Stimulated activated CD4-positive, alpha-beta T cell treated with anti-CD3 and anti-CD28 coated beads, TNF-alpha, amount 100 ng/mL, for 48 hours (primary cell): ENCODE measurements at places on chromosomes 16 and 17.

- DNase-seq = no peak
Measured at GRCh38 chr17:33330877-33331276, 37.8 kb upstream of the ASIC2 start.

- no peak for DNase-seq
Measured at GRCh38 chr17:64750891-64751677, 89.0 kb upstream of the SMURF2 start.

DNA sequence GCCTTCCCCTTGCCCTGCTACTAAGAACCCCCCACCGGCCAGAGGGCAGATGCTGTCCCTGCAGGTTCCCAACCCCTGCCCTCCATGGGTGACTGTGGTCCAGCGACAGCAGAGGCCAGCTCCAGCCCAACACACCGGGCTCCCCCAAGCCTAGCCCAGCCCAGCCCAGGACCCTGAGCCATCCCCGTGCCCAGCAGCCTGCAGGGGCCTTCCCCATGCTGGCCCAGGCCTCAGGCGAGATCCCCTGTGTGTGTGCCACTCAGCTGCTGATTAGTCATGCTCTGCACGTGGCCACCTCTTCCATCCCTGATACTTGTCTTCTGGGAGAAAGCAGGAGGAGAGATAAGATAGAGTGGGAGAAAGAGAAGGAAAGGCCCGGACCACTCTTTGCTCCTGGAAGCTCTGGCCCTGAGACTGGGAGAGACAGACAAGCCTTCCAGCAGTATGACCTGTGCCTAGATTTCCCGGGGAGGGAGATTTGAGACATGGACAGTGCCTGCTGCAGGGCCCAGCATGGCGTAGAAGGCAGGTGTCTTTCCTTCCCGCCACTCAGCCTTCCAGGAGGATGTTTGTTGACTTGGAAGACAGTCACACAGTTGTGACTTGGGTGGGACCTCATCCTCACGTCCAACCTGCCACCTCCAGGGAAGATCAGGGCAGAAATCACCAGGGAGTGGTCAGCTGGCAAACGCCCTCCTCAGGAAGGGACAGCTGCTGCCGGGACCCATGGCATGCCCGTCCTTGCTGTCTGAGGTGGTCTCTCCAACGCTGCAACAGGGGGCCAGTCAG is 41.3 kb upstream of the RASD1 start:
- DNase-seq = no peak

DNA sequence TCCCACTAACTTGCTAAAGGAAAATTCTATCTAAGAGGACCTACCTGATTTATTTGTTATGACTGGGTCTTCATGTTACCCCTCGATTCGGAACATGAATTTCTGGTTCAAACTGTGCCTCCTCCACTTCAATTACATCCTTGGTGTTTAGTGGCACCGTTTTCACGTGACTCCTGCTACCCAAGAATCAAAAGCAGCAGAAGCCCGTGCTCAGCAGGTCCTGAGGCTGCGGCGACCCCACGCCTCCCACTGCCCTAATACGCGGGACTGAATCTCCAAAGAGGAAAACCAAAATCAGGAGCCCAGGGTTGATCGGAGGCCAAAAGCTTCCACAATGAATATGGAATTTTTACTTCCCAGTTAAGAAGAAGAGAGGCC is 94.0 kb upstream of the METRNL start:
- DNase-seq = no peak

- DNase-seq = no peak
Measured at GRCh38 chr16:89922477-89922883, 662 bp upstream of the TUBB3 start.

DNA sequence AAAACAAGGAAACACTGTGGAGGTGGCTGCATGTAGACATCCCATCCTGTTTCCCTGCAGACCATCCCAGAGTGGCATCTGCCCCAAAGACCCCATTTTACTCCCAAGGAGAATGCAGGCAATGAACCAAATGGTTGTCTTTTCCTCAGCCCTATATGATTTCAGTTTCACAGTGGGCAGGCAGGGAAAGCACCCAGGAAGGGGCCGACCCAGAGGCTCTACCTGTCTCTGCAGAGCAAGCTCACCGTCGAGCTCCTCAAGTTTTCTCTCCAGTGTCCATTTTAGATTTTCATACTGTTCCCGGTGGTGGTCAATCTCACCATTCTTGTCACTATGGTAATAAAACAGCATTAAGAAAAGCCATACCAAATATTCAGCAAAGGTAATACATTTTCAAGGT is 14.6 kb downstream of the CCDC57 start:
- DNase-seq = no peak

- DNase-seq = no peak
Measured at GRCh38 chr17:40251576-40251975, 32.5 kb downstream of the WIPF2 start.

- DNase-seq = no peak
Measured at GRCh38 chr17:47188271-47188875, 722 bp downstream of the CDC27 start.

GRCh38 chr17:81902653-81903414 is 796 bp downstream of the NPB start:
- DNase-seq = no peak

DNA sequence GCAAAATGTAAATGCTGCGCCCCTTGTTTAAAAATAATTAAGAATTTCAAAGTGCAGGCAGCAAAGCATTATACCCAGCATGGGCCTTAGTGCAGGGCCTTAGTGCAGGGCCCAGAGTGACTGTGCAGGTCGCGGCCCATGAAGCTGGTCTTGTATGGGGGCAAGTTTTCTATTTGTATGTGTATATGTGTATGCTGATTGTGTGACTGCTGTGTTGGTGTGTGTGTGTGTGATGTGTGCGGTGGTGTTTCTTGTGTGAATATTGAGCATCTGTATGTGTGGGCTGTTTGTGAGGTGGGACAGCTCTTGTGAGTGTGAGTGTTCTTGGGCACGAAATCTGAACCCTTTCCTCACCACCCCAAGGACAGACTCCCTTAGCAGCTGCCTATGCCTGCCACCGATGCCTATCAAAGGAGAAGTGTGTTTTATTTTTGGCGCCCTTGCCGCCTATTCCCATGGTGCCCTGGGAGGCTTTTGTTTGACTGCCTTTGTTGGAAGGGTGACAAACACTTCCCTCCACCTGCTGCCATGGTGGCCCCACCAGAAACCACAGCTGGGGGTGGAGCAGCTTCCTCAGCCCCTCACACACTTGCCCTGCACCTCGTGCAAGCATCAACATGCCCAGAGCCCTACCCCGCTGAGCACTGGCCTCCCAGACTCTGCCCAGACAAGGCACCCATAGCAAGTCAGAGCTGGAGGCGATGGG is 18.0 kb downstream of the CCR7 start:
- DNase-seq = no peak

GRCh38 chr16:68342620-68343019 is 31.8 kb downstream of the PRMT7 start:
- DNase-seq = no peak

DNA sequence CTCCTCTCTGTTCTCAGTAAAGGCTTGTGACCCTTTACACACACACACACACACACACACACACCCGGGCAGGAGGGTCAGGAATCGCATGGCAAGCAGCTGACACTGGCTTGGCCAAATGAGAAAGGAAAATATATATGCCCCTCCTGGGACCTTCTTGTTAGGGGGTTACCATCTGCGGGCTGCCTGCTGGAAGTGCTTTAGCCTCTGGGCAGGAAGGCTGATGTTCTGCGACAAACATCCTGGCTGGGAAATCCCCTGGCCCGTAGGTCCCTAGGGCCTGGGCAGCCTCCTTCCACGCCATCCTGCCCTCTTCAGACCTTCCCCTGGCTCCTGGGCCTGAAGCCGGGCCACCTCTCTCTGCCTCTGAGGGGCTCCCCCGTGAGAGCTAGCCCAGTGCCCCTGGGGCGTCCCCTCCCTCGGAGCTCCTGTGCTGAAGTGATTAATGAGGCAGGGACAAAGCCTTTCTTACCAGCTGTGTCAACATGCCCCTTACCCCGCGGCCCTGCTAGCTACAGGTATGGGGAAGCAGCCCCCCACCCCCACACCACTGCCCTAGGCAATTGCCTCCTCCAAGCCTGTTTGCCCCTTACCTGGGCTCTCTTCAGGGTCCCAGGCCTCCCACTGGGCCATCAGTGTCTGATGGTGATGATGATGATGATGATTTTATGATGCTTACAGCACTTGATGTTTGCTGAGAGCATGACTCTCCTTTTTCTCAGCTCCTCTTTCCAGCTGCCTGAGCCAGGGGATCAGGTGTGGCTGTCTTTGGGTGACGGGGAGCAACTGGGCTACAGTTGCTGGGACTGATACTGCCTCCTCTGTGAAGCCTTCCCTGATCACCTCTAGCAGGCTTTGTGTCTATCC is 32.8 kb upstream of the ETV4 start:
- no peak for DNase-seq

- DNase-seq = no peak
Measured at GRCh38 chr17:18362698-18363100, 651 bp downstream of the SHMT1 start.

- DNase-seq = no peak
Measured at GRCh38 chr17:18257268-18257981, 1.1 kb downstream of the FLII start.

DNA sequence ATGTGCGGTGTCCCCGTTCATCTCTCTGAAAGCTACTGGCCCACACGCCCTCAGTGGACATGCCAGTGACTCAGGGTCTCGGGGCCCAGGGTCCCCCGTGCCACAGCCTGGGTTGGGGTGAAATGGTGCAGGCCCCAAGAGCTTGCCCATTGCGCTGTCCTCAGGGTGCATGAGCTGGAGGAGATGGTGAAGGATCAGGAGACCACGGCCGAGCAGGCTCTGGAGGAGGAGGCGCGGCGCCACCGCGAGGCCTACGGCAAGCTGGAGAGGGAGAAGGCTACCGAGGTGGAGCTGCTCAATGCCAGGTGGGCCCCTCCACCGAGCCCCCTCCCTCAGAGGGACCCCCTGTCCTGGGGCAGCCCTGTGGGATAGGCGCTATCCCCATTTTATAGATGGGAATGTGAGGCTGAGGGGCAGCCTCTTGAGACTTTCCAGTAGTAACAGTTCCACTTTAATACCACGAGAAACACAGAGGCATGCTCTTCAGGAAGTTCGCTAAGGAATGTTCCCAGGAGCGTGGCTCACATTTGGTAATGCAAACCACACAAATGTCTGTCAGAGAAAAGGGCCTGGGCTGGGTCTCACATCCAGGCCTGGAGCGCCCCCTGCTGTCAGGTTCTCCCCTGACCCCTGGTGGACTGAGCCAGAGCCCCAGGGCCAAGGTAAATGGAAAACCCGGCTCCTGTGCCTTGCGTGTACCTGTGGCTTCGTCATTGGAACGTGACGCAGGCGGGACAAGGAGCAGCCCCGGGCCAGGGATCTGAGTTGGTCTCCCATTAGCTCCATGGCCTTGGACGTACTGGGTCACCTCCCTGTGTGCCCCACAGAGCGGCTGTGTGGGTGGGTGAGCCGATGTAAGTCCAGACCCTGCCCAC is 133.7 kb downstream of the RAB11FIP4 start:
- peak; percentile 69 for DNase-seq

GRCh38 chr16:3256866-3257465 is 533 bp upstream of the MEFV start:
- DNase-seq = no peak

GRCh38 chr17:15914400-15915170 is 30.3 kb upstream of the ADORA2B start:
- no peak for DNase-seq

DNA sequence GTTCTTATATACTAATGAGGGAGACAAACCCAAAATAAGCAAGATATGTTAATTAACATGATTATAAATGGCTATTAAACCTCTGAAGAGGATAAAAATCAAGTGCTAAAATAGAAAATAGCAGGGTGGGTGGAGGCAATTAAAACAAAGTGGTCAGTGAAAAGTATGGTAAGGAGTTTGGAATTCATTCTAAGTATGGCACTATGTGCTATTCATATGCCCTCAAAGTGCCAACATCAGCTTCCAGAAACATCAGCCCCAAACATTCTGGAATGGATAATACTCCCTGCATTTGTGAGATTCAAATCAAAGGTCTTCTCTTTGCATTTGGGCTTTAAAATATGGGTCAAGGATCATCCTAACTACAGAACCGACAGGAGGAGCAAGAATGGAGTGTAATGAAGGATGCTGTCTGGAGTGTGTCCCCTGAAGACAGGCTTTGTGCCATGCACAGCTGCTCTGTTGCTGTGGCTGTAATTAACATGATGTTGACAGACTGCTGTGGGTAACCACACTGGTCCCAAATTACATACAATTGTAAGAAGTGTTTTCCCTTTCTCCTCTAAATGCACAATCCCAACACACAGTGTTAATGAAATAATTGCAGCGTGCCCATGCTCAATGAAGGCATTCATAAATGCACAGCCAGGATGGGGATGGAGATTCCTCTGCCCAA is 93.1 kb downstream of the VAT1L start:
- no peak for DNase-seq
